ENCODE measurements at places on chromosomes 5 and 9.

DNA sequence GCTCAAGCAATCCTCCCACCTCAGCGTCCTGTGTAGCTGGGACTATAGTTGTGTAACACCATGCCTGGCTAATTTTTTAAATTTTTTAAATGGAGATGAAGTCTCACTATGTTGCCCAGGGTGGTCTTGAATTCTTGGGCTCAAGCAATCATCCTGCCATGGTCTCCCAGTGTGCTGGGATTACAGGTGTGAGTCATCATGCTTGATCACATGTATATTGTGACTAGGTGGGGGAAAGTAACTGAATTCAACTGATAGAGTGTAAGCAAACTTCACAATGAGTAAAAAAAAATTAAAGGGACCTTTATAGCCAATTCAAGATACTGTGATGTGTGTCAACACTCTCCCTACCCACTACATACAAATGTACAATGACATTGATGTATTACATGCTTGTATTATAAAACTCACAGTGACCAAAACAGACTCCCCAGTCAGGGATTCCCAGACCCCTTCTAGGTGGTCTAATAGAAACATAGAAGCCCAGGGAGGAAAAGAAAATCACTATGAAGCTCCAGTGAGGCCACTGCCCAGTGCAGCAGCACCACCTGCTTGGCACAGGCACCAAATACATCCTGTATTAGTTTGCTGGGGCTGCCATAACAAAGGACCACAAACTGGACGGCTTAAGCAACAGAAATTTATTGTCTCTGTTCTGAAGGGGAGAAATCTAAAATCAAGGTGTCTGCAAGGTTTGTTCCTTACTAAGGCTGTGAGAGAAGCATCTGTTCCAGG lies 8.8 kb downstream of the PLGRKT start:
- no peak for DNase-seq

GRCh38 chr5:179475208-179475751 lies 75.1 kb upstream of the RUFY1 start:
- no peak for DNase-seq

DNA sequence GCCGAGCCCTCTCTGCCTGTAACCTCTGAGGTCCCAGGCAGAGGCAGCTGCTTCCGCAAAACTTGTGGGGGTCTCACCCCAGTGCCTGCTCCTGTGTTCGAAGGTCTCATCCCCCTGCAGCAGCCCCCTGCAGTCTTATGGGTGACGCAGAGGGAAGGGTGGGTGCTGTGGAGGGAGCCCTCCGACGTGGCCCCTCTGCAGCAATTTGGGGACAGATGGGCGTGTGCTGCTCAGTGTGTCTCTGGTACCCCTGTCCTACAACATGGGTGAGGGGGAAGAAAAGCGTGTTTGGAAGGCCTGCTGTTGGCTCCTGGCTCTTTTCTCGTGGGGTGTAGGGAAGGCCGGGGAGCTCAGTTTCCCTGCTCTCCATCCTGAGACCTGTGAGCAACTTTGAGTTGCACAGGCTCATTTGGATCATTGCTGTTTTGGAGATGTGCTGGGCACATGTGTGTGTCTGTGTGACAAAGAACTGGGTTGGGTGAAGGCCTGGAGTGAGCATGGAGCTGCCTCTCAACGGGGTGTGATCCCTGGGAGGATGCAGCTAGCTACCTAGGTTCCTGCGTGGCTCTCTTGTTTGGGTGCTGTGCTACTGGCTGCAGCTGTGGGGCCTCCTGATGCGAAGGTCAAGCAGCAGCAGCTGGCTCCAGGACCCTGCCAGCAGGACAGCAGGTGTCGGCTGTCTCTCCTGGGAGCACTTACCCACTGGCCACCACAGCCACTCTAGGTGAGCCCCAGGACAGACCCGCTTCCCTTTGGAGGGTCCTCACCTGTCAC lies 179.6 kb upstream of the PITX1 start:
- DNase-seq: no peak

DNA sequence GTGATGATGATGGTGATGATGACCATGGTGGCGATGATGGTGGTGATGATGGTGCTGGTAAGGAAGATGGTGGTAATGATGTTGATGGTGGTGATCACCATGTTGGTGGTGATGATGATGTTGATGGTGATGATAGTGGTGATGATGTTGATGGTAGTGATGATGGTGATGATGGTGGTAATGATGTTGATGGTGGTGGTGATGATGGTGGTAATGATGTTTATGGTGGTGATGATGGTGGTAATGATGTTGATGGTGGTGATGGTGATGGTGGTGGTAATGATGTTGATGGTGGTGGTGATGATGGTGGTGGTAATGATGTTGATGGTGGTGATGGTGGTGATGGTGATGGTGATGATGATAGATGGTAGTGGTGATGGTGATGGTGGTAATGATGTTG lies 20.7 kb upstream of the RXRA start:
- DNase-seq: no peak

DNA sequence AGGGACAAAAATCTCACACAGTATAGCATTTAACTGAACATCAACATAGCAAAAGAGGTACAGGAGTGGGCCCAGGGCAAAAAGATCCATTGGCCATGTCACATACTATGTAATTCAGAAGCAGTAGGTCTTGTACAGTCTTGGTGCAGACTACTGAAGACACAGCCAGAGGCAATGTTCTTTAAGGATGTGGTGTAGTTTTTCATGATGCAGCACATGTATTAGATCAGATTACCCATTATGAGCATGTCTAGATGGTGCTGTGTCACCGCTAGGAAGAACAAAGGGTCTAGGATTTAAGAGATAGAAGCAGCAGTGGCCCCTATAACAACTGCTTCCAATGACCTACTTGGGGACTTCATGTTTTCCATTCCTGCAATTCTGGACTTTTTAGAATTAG lies 610.4 kb upstream of the MEF2C start:
- DNase-seq: no peak
